Retina (tissue), 1 donor: ENCODE measurements at places on chromosomes 13 and 19.
A peak's percentile ranks its signal among the peaks of the same experiment; 100 is the strongest.

- DNase-seq, result no peak
Observed at GRCh38 chr13:79385694-79386093, 20.4 kb downstream of the RBM26 start.

GRCh38 chr19:15629003-15629880, 11.5 kb upstream of the CYP4F3 start:
- peak; percentile 80 for DNase-seq

DNA sequence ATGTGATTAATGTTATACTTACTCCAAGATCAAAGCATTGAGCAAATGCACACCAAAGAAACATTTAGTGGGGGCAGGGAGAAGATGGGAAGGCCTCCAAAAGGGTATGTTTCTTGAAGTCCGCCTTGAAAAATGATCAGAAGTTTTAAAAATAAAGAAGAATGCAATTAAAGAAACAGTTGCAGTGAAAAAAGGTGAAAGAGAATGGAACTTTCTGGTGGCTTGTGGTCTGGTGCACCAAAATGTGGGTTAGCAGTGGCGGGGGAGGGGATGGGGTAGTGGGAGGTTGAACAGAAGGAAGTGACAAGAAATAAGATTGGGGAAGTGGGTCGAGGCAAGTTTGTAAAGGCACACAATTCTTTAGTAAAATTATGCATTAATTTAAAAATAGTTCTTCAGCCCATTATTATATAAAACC, 2.5 kb downstream of the LCP1 start:
- DNase-seq, result no peak

DNA sequence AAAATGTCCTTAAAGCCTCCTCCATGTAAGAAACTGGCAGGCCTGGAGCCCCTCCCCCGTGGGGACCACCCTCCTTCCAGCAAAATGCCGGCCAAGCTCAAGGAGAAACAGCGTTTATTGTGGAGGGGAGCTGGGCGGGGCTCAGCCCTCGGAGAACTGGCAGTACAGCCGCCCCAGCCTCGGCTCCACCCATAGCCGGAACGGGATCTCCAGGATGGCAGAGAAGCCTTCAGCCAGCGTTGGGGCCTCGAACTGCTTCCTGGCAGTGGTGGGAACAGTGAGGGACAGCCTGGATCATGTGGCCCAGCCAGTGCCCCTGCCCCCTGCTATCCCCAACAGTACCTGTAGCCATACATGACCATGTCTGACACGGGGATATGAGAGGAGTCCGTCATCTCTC, 6.3 kb downstream of the PNKP start:
- no peak for DNase-seq

DNA sequence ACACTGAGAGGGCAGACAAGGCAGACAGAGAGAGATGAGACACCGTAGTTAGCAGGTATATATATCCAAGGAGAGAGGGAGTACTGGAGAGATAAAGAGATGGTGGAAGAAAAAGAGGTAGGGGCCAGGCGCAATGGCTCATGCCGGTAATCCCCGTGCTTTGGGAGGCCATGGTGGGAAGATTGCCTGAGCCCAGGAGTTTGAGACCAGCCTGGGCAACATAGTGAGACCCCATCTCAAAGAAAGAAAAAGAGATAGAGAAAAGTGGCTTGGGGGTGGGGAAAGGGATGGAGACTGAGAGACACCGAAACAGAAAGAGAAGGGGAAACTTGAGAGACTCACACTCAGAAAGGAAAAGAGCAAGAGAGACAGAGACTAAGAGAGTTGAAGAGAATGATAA, 2.5 kb downstream of the RAB4B start:
- no peak for DNase-seq

DNA sequence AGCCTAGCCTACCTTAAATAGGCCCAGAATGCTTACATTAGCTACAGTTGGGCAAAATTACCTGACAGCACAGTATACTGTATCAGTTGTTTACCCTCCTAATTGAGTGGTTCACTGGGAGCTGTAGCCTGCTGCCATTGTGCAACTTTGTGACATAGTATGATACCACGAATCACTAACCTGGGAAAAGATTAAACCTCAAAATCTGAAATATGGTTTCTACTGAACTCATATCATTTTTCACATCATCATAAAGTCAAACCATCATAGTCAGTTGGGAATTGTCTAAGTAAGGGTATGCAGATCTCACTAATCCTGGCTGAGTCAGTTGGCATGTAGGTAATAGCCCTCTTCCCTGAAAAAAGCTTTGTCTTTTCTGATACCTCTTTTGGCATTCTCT, 9.2 kb downstream of the PAN3 start:
- no peak for DNase-seq

GRCh38 chr13:60047918-60048317, 115.8 kb downstream of the DIAPH3 start:
- DNase-seq, result no peak

- no peak for DNase-seq
Observed at GRCh38 chr19:45922281-45922680, 7.7 kb upstream of the NANOS2 start.

DNA sequence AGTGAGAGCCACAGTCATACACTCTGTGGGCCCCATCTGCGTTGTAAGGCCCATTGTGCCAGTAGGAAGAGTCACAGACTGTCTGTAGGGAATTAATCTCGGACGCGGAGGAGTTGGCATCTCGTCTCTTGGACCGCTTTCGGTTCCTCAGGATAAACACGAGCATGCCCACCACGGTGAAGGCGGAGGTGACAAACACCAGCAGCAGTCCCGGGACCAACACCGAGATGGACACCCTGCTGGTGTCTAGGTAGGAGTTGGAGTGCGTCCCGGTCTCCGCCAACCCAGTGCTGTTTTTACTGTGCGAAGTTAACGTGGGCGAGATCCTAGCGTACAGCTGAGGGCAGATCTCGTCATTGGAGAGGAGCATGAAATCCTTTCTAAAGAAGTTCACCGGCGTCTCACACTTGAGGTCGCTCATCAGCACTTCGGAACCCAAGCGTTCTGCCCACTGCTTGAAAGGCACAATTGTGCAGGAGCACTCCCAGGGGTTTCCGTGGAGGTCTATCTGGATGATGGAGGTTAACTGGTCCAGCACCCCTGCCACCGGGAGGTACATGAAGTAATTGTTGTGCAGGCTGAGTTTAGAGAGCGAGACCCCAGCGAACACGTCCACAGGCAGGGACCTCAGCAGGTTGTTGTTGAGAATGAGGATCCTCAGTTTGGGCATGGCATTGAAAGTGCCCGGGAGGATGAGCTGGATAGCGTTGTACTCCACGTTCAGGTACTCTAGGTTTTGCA, 2.7 kb downstream of the SLITRK1 start:
- peak; percentile 88 for DNase-seq

DNA sequence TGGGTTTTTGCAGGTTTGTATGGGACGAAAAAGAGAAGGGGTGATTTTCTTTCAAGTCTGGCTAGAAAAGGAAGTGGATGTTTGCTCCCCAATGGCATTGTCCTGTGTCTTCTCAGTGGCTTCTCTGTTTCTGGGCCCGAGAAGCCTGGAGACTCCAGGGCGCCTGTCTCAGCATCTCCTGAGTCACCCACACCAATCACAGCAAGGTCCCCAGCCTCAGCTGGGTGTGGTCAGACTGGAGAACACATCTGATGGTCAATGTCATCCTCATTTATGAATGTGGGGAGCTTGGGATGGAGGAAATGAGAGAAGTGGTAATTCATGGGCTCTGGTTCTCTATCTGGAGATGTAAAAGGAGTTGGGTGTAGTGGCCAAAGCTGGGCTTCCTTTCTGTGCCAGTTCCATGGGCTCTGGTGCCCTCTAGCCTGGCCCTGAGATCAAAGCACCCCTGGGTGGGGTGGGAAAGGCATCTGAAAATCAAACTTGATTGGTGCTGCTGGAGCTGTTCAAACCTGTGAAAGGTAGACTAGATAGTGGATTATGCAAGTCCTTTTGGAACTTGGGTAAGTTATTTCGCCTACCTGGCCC, 13.4 kb downstream of the RASL11A start:
- no peak for DNase-seq

DNA sequence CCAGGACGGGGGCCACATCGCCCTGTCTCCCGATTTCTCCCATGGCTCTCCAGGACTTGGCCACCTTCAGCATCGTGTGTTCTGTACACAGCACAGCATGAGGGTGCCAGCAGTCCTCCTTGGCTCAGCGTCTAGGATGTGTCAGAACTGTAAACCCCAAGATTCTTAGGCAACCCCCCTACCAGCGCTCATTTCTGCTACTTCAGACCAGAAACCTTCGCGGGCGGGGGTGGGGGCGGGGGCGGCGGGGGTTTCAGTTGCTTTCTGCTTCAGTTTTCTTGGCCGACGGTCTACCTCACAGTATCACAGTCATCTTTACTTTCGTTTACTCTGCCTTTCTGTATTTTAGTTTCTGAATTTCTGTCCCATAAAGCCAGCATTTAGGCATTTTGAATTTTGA, 82.4 kb downstream of the GGACT start:
- DNase-seq, result no peak

DNA sequence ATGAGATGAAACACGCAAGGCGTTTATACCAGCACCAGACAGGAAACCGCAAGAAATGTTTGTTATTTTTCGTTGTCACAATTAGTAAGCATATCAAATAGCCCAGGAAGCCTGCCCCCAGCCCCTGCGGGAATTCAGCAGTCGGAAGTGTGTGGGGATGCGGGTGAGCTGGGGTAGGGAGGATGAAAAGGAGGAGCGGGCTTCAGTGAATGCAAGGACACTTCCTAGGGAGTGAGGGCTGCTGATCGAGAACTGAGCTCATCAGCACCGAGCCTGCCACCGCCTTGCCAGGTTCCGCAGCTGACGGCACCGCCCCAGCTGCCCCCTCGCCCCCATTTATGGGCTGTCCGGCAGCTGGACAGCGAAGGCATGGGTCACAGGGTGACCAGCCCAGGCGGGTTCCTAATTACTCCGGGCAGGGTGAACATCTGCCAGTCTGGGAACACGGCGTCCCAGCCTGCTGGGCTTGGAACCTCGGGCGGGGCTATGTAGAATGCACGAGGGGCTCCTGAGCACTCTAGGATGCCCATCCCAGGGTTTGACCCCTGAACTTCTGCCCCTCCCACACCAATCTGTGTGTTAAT, 1.6 kb upstream of the BEST2 start:
- DNase-seq, result peak; percentile 34

GRCh38 chr13:43908156-43909126, 28.7 kb downstream of the LACC1 start:
- peak; percentile 53 for DNase-seq

- DNase-seq, result no peak
Observed at GRCh38 chr13:21850013-21851006, 179.4 kb downstream of the FGF9 start.

DNA sequence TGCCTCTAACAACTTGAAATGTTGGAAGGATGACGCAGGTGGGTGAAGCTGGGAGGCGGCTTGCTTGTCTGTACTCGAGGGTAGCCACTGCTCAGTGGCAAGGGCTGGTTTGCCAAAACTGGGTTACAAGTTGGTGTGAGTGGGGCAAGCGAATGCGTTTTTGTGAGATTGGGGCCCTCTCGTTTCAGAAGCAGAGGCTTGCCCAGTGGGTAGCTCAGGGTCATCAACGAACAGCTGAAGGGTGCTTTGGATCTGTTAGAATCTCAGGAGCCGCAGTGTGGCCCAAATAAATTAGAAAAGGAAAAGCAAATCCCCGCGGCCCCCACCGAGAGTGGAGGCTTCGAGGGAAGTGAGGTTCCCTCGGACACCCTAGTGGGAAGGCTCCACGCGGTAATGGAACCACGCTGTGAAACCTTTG, 7.3 kb downstream of the ATP4B start:
- no peak for DNase-seq

DNA sequence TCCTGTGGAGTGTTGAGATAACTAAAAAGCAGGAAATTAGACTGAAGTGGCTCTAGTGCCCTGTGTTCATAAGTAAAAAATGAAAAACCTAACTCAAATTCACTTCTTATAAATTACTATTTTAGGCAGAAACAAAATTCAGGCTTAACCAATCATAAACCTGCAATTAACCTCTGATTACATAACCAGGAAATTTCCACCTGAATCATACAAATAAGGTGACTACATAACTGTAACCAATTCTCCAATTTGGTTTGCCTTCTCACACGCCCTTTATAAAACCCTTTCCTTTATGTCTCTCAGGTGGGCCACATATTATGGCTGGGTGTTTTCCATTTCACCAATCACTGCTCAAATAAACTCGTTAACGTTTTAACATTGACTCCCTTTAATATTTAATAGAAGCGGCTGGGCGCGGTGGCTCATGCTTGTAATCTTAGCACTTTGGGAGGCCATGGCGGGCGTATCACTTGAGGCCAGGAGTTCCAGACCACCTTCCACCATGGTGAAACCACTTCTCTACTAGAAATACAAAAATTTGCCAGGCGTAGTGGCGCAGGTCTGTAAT, 22.9 kb upstream of the ZNF724 start:
- DNase-seq, result no peak

DNA sequence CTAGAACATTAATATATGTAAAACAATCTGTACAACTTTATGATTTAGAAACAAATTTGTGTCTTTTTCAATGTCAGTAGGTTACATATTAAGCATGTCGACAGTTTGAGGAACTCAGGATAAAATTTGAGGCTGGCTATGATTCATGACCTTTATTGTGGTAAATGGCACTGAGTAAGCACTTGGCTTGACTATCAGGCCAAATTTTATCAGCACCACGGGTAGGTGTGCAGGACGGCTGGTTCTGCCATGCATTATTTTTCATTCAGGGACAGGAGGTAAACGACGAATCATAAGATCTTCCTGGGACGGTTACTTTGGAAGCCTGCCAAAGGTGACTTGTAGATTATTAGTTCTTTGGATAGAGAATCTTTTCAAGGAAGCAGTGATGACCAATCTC, 19.9 kb upstream of the CYP4F8 start:
- DNase-seq, result no peak
